ENCODE measurements at places on chromosomes 2 and 18.

DNA sequence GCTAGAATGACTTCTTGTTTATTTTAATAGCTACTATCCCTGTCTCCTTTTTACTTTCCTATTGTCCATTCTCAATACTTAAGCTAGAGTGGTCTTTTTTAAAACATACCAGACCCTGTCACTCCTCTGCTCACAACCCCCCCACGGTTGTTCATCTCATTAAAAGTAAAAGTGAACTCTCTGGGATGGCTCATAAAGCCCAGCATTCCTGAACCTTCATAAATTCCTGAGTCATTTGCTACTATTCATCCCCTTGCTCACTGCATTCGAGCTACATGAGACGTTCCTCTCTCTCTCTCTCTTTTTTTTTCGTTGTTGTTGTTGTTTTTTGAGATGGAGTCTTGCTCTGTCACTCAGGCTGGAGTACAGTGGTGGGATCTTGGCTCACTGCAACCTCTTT lies 148.7 kb upstream of the DSEL start:
- no peak for DNase-seq

DNA sequence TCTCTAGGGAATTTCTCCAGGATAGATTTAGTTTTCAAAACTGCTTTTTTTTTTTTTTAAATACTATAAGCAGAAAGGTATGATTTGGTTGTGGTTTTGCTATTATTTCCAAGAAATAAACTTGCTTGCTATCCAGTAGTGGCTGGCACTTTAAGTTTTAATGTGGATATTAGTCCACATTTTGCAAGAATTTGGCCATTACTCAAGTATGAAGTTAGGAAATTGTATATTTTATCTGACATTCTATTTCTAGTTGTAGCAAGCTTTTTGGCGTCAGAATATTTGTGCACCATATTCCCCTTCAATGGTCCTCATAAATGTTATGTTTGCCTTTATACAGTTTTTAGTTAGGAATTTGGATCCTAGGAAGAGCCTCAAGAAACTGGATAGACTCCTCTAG lies 226.3 kb downstream of the ZNF521 start:
- no peak for DNase-seq

DNA sequence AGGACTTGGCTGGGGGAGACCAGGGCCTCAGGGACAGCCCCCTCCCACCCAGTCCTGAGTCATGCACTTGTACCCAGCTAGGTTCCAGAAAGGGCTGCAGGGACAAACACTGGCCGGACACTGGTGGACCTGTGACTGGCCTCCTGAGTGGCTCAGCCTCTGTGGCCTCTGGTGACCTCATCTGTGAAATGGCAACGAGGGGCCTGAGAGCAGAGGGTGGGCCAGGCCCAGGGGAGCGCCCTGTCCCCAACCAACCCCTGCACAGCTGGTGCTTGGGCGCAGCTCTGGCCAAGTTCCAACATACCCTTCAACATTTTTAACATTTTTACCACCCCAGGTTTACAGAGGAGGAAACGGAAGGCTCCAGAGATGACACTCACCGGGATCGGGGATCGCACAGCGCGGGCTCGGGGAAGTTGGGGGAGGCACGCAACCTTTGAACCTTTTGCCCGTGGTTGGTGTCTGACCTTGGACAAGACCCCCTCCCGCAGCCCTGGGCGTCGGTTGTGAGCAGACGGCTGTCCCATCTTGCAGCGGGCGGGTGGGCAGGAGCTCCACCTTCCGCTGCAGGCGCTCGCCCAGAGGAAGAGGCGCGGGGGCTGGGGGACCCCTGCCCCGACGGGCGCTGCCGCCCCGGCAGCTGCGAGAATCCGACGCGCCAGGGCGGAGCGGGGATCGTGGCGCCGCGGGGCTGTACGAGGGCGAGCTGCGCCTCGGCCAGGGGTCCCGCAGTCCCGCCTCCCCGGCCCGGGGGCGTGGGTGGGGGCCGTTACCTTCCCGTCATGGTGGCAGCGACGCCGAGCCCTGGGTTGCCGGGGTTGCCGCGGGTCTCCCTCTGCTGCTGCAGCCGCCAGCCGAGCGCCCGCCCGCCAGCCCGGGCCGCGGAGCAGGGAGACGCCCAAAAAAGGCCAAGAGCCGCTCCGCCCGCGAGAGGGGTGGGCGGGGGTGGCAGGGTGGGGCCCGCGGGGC lies 805 bp downstream of the LIMS2 start:
- no peak for DNase-seq

DNA sequence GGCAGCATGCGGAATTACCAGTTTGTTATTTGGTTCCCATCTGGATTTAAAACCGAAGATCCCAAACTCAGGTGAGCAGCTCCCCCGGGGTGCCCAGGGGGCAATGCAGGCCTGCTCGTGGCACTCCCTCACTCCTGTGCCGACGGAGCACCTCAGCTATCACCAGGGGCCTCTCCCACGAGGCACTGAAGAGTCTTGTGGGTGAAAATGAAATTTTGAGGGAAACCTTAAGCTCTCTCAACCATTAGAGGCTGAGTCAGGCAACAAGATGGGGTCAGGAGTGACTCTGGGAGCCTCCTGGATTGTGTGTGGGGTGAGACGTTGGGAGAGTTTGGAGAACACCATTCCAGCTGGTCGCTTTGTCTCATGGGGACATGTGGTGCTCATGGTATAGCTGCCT lies 189.0 kb downstream of the PRKCE start:
- DNase-seq: no peak

DNA sequence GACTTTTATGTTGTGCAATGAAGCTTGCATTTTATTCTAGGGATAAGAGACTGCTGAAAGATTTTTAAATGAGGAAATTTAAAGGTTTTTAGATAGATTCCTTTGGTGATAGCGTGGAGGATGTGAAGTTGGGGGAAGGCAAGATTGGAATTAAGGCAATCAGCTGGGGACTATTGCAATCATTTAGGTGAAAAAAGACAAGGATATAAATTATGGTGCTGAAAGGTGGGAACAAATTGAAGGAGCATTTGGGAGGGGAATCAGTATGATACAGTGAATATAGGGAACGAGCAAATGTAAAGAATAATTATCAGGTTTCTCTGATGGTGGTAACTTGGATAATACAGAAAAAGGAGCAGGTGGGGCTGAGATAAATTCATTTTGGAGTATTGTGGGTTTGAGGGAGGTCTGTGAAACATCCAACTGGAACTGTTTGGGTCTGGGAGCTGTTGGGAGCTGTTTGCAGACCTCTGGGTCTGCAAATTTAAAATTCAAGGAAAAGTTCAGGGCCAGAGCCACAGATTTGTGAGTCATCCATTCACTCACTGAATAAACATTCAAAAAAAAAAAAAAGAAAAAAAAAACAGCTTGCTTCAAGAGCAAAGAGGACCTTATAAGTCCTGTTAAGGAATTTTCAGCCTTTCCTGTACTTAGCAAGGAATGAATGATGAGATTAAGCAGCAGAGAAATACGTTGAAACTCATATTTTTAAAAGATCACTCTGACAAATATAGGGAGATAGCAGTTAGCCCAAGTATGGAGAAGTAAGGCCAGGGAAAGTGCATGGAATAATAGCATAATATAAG lies 257.5 kb upstream of the FN1 start:
- DNase-seq: no peak

DNA sequence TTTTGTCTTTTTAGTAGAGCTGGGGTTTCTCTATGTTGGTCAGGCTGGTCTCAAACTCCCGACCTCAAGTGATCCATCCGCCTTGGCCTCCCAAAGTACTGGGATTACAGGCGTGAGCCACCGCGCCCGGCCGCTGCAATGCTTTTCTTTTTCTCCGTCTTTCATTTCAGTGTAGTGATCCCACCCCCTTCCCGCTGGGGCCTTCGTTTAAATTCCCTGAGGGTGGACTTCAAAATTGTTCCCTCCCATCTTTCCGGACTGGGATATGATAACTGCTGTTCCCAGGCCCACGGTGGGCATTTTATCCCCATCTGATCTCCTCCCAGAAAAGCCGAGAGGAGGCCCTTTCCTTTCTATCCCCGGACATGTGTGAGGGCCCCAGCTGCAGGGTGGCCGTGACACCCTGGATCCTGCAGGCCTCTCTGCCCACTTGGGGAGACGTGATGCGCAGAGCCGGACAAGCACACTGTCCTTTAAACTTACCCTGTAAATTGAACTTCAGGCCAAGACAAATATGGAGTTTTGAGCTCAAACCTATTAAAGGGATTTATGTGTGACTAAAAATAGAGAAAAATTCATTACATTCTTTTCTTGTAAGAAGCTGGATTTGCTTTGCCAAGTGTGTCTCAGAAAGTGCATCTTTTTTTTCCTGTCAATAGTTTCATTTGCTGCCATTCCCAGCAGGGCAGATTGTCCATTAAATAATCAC lies 54.5 kb upstream of the AFF3 start:
- DNase-seq: no peak

DNA sequence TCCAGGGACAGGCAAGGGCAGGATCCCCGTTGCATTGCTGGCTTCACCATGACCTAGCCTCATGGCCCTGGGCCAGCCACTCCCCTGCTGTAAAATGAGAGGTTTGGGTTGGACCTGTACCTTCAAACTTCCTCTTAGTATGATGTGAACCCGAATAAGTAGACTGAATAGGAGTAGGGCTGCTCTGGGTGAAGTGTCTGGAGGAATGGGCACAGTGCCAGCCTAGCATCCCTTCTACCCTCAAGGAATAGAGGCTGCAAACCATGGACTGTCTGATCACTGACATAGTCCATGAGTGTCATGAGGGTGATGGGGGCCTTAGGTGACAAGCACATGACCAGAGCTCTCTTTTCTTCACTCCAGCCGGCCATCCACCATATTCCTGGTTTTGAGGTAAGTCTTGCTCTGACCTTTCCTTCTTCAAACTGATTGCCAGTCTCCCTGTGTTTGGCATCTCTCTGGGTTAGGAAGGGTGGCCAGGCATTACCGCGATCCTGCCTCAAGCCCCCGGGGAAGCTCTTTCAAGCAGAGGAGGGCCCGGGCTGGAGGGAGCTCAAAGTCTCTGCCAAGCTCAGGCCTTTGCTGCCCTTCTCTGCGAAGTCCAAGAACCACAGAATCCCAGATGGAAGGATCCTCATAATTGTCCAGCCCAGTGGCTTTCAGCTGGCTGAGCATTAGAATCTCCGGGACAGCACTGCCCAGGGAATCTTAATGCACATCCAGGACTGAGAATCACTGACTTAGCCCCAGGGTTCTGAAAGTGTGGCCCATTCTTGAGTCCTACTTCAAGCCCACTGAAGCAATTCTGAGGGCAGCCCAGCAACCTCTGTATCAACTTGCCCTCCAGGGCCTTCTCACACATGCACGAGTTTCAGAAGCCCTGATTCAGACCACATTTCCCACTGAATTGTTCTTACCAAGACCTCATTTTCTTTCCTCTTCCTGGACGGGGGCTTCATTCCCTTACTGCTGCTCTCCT lies 148.1 kb downstream of the DYSF start:
- no peak for DNase-seq

DNA sequence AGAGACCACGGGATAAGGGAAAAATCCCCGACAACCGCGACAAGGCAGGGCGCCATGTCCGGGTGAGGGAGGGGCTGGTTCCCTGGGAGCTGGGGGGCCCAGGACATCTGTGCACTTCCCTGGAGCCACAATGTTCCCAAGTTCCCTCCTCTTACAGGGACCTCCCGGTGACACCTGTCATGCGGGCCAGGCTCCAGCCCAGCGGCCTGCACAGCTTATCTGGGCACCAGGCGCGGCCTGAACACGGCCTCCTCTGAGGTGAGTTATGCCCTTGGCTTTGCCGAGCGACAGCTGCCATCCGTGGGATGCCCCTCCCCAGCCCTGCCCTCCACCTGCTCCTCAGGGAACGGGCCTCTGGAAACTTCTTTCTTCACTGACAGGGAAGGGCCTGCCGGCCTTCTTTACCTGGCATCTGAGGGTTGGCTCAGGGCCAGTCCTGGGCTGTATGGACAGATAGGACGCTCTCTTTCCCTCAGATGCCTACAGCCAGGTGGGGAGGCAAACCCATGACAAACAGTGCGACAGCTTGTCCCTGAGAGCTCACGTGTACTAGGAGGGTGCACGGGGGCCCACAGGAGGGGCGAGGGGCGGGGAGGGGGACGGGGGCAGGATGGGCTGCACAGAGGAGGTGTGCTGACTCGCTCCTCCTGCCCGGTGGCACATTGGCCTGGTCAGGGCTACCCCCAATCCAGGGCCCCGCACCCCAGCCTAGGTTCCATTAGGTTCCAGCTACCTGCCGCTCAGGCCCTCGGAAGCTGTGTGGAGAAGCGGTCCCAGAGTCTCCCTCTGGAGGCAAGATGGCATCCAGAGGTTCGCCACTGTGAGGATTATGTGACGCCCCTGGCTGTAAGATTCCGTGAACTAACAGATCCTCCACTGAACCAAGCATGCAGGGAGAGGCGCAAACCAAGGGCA lies 34.9 kb upstream of the HPCAL1 start:
- DNase-seq: no peak

DNA sequence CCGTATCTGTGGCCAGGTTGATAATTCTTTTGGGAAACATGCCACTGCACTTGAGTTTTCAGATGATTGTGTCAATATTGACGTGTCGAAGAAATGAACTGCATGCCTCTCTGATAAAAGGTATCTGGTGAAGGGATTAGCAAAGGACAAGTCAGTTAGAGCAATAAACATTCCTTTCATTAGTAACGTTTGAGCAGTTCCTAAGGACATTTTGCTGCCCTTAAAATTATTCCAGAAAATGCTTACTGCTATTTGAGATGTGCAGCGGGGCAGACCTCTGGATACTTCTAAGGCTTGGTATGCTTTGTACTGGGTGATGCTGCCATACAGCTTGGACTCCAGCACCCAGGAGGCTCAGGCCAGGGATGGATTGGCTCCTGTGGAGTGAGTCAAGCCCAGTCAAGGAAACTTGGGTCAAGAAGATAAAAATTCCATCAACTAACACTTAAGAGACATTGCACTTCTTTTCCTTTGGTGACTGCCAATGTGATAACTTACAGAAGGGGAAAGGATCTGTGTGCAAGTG lies 166.7 kb downstream of the FHOD3 start:
- no peak for DNase-seq

DNA sequence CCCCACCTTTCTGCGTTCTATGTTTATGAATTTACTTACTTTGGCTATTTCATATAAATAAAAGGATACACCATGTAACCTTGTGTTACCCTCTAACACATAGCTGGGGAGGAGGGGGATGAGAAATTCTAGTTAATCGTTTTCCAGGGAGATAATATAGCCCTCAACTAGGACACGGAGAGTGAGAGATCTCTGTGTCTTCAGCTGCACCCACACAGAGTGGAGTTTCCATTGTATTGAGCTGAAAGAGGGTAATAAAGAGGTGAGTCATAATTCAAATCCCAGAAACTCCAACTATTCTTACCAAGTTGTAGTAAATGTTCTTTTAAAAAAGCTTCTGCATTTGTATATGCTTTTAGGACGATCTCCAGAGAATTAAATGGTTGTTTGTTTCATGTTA lies 110.1 kb upstream of the SULT1C3 start:
- DNase-seq: no peak

DNA sequence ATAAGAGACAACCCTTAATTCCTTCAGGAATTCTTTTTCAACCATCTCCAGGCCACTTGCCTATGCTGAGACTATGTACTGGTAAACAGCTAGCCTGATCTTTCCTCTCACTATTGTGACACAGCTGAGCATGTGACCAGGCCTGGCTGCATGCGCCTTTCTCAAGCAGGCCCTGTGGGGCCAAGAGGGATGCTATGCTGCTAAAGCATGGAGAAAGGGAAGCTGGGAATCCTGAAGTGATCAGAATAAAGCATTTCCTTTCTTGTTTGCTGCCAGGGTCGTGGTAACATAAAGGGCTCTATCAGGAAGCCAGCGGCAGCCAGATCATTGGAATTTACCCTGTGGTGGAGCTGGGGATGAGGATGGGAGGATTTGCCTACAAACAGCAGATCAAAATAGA lies 29.8 kb upstream of the LCLAT1 start:
- DNase-seq: no peak

All from GDM1 (cell line).